Lower lobe of right lung (tissue), 2 donors: ENCODE measurements at places on chromosomes 1 and 21.

DNA sequence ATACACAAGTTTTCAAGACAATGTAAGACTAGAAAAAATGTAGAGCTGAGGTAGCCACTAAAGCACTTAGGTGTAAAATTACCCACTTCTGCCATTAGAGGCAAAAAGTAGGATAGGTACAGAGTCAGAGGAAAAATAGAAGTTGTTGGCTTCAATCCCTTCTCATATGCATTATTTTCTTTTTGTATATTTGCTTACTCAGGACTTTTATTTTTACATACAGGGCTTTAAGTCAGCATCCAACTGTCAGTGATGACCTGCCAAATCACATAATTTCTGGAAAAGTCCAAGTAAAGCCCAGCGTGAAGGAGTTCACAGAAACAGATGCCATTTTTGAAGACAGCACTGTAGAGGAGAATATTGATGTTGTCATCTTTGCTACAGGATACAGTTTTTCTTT is 211.0 kb upstream of the POGK start:
- H3K4me3 ChIP-seq, result no peak overlapping the region
- no peaks in the 10 kb centered on the region for H3K36me3 ChIP-seq
- no peaks in the 10 kb centered on the region for H3K27me3 ChIP-seq
- no peak overlapping the region for H3K27ac ChIP-seq

- H3K4me3 ChIP-seq, result no peak overlapping the region
- DNase-seq, result no peak
- H3K27ac ChIP-seq, result no peak overlapping the region
- H3K27me3 ChIP-seq, result peaks cover 21% of the 10 kb centered on the region
Observed at GRCh38 chr1:201536558-201536957, 2.4 kb upstream of the NAV1 start.

DNA sequence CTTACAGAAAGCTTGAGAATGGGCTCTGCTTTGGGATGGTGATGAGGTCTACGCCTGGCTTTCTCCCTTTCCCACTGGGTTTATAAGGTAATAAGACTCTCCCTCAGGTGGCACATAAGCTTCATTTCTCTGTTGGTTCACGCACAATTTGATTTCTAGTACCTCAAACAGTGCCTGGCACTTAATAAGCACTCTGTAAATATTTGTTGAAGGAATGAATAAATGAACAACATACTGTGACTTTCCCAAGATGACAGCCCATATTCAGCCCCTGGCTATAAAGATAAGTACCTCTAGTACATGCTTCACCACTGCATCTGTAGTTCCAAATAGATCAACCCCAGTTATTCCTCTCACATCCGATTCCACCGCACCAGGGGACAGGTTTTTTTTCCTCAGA is 17.8 kb downstream of the COPA start:
- H3K4me3 ChIP-seq, result no peak overlapping the region
- H3K27me3 ChIP-seq, result no peaks in the 10 kb centered on the region
- no peak overlapping the region for H3K27ac ChIP-seq
- DNase-seq, result no peak
- H3K36me3 ChIP-seq, result peaks cover 98% of the 10 kb centered on the region

- no peaks in the 10 kb centered on the region for H3K4me1 ChIP-seq
- H3K27me3 ChIP-seq, result no peaks in the 10 kb centered on the region
- H3K4me3 ChIP-seq, result no peak overlapping the region
- no peak for DNase-seq
- H3K36me3 ChIP-seq, result peaks cover 35% of the 10 kb centered on the region
Observed at GRCh38 chr1:35923791-35924221, 7.1 kb upstream of the AGO3 start.

DNA sequence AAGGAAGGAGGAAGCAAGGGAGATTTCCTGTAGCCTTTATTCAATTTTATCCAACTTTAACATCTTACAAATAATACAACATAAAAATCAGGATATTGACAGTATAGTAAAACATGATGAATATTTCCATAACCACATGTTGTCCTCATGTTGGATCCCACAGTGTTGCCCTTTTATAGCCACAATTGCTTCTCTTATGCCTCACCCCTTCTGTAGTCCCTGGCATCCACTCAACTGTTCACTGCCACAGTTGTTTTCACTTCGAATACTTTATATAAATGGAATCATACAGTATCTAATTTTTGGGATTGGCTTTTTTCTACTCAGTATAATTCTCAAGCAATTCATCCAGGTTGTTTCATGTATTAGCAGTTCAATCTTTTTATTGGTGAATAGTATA is 44.8 kb downstream of the SRSF11 start:
- no peaks in the 10 kb centered on the region for H3K4me1 ChIP-seq
- H3K27me3 ChIP-seq, result no peaks in the 10 kb centered on the region
- no peak overlapping the region for H3K27ac ChIP-seq
- peaks cover 49% of the 10 kb centered on the region for H3K36me3 ChIP-seq

- H3K4me3 ChIP-seq, result no peak overlapping the region
- H3K27ac ChIP-seq, result no peak overlapping the region
- H3K27me3 ChIP-seq, result peaks cover 3% of the 10 kb centered on the region
- no peaks in the 10 kb centered on the region for H3K36me3 ChIP-seq
- no peak for DNase-seq
- no peaks in the 10 kb centered on the region for H3K4me1 ChIP-seq
Observed at GRCh38 chr1:213956295-213956770, 31.4 kb upstream of the PROX1 start.

GRCh38 chr1:246365708-246366107 is 141.4 kb downstream of the SMYD3 start:
- H3K27ac ChIP-seq, result no peak overlapping the region
- no peaks in the 10 kb centered on the region for H3K4me1 ChIP-seq
- no peak for DNase-seq
- H3K4me3 ChIP-seq, result no peak overlapping the region
- no peaks in the 10 kb centered on the region for H3K27me3 ChIP-seq

GRCh38 chr1:59718064-59718988 is 96.4 kb upstream of the HOOK1 start:
- no peaks in the 10 kb centered on the region for H3K27me3 ChIP-seq
- no peak overlapping the region for H3K4me3 ChIP-seq
- no peak for DNase-seq
- H3K4me1 ChIP-seq, result peaks cover 6% of the 10 kb centered on the region

GRCh38 chr1:77958391-77958790 is 20.5 kb downstream of the FUBP1 start:
- H3K27ac ChIP-seq, result no peak overlapping the region
- no peaks in the 10 kb centered on the region for H3K27me3 ChIP-seq
- no peak for DNase-seq
- H3K4me3 ChIP-seq, result no peak overlapping the region

DNA sequence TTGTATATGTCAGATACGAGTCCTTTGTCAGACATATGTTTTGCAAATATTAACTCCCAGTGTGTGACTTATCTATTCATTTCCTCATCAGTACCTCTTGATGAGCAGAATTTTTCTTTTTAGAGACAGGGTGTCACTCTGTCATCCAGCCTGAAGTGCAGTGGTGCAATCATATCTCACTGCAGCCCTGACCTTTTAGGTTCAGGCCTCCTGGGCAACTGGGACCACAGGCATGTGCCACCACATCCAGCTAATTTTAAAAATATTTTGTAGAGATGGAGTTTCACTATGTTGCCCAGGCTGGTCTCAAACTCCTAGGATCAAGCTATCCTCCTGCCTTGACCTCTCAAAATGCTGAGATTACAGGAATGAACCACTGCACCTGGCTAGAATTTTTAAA is 93.0 kb downstream of the HLCS start:
- H3K27ac ChIP-seq, result no peak overlapping the region
- no peak overlapping the region for H3K4me3 ChIP-seq
- H3K36me3 ChIP-seq, result no peaks in the 10 kb centered on the region
- DNase-seq, result no peak

GRCh38 chr21:34535886-34536285 is 23.9 kb upstream of the KCNE1 start:
- H3K27ac ChIP-seq, result no peak overlapping the region
- no peaks in the 10 kb centered on the region for H3K27me3 ChIP-seq
- H3K4me3 ChIP-seq, result no peak overlapping the region
- no peaks in the 10 kb centered on the region for H3K4me1 ChIP-seq
- DNase-seq, result no peak

GRCh38 chr1:231240531-231240882 is 505 bp upstream of the GNPAT start:
- H3K4me1 ChIP-seq, result peaks cover 37% of the 10 kb centered on the region
- H3K27ac ChIP-seq, result peak overlapping the region; percentile 89
- peak overlapping the region; percentile 66 for H3K4me3 ChIP-seq
- H3K36me3 ChIP-seq, result peaks cover 32% of the 10 kb centered on the region
- DNase-seq, result no peak
- H3K27me3 ChIP-seq, result no peaks in the 10 kb centered on the region

DNA sequence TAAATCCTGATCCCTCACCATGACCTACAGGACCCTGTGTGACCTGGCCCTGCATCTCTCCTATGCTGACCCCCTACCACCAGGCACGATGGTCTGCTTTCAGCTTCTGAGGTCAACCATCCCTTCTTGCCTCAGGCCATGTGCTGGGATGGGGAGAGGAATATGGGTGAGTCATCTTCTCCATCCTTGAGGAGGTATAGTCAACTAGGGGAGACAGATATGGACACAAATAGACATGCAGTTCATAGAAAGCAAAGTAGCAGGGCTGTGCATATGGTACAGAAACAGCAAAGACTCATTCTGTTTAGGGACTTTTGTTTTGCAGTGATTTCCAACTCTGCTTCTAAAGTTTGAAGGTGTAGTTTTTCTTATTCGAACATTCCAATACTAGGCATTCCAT is 250.8 kb upstream of the FGGY start:
- no peak for DNase-seq
- peaks cover 30% of the 10 kb centered on the region for H3K4me1 ChIP-seq
- H3K36me3 ChIP-seq, result no peaks in the 10 kb centered on the region
- no peaks in the 10 kb centered on the region for H3K27me3 ChIP-seq
- H3K4me3 ChIP-seq, result no peak overlapping the region

GRCh38 chr1:198598796-198599321 is 40.0 kb upstream of the PTPRC start:
- no peak for DNase-seq
- no peaks in the 10 kb centered on the region for H3K4me1 ChIP-seq
- H3K36me3 ChIP-seq, result no peaks in the 10 kb centered on the region
- no peak overlapping the region for H3K27ac ChIP-seq
- no peaks in the 10 kb centered on the region for H3K27me3 ChIP-seq

DNA sequence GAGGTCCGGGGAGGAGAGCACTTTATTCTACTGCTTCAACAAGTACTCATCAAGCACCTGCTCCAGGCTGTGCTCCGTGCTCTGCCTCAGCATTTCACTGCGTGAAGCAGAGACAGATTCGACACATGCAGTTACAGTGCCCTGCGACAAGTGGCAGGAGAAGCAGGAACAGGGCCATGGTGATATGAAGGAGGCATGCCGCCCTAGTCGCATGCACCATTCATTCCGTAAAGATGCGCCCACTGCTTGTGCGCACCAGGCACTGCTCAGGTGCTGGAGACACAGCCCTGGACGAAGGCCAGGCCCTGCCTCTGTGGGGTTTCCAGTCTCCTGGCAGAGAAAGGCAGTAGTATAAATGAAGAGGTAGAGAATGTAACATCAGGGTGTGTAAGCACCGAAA is 206.6 kb downstream of the HIVEP3 start:
- H3K4me3 ChIP-seq, result no peak overlapping the region
- DNase-seq, result no peak
- H3K4me1 ChIP-seq, result no peaks in the 10 kb centered on the region
- H3K27ac ChIP-seq, result no peak overlapping the region
- no peaks in the 10 kb centered on the region for H3K36me3 ChIP-seq

DNA sequence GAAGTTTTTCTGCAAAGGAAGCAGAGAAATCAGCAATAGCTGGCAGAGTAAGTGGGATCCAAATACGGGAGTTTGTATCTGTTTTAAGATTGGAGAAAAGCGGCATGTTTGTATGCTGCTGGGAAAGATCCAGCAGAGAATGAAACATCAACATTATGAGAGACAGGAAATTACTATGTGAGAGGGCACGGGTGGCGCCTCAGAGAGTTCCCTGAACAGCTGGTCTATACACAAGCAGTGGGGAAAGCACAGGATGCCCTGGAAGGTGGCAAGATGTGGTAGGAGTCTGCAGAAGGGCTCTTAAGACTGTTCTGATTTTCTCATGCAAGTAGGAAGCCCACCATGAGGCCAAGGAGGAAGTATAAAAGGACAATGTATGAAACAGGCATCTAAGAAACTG is 130.4 kb downstream of the RERE start:
- H3K4me1 ChIP-seq, result peaks cover 28% of the 10 kb centered on the region
- DNase-seq, result peak; percentile 48
- no peaks in the 10 kb centered on the region for H3K27me3 ChIP-seq
- peak overlapping the region; percentile 13 for H3K27ac ChIP-seq
- H3K36me3 ChIP-seq, result no peaks in the 10 kb centered on the region

DNA sequence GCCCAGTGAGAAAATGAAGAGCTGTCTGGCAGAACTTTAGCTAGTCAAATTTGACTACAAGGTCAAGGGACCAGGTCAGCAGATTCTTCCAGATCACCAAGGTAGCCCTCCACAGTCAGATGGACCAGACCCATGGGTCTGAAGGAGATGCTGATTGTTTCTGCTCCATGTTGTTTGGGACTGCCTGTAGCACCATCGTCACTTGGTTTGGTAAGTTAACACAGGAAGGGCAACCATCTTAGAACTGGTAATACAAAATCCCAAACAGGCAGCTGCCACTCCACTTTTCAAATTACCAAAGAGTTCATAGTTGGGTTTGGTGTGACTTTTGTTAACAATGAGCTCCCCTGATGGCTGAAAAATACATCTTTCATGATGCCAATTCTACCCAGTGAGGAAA is 9.0 kb downstream of the ITPKB start:
- H3K27me3 ChIP-seq, result no peaks in the 10 kb centered on the region
- no peak overlapping the region for H3K4me3 ChIP-seq
- no peak overlapping the region for H3K27ac ChIP-seq
- DNase-seq, result no peak

DNA sequence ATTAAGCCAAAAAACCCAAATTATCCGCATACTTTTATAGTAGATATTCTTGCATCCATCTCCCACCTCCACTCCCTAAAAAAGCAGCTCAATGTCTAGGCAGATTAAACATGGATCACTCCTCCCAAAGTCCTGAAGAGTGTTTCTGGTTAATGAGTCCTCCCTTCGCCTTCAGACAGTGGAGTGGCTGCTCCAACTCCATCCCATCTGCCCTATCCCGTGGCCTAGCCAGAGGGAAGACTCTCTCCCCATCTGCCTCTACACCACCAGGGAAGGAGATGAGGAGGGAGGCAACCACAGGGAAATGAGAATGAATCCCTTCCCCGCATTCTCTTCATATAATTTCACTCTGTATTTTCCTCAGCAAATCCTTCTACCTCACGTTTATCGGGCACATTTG is 103.8 kb downstream of the SLC45A1 start:
- no peaks in the 10 kb centered on the region for H3K27me3 ChIP-seq
- no peak for DNase-seq
- peak overlapping the region; percentile 94 for H3K27ac ChIP-seq
- peak overlapping the region; percentile 71 for H3K4me3 ChIP-seq

DNA sequence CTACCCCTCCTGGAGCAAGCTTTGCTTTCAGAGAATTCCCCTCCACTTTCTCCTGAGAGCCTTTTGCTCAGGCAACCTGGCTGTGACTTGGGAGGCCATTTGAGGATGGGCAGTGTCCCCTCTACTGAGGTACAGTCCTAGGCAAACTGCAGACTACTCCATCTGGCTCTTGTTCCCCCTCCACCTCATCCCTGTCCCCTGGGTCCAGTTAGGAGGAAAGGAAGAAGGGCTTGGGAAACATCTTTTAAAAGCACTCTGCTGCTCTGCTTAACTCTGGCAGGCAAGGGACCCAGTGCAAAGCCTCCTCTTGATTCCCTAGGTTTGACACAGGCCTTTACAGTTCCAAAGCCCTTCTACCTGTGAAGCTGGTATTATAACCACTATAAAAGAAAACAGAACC is 108.2 kb downstream of the NAV1 start:
- peaks cover 25% of the 10 kb centered on the region for H3K4me1 ChIP-seq
- no peak for DNase-seq
- peaks cover 16% of the 10 kb centered on the region for H3K27me3 ChIP-seq
- H3K36me3 ChIP-seq, result no peaks in the 10 kb centered on the region
- no peak overlapping the region for H3K4me3 ChIP-seq
